ENCODE measurements at places on chromosomes 1 and 21.
A peak's percentile ranks its signal among the peaks of the same experiment; 100 is the strongest.

DNA sequence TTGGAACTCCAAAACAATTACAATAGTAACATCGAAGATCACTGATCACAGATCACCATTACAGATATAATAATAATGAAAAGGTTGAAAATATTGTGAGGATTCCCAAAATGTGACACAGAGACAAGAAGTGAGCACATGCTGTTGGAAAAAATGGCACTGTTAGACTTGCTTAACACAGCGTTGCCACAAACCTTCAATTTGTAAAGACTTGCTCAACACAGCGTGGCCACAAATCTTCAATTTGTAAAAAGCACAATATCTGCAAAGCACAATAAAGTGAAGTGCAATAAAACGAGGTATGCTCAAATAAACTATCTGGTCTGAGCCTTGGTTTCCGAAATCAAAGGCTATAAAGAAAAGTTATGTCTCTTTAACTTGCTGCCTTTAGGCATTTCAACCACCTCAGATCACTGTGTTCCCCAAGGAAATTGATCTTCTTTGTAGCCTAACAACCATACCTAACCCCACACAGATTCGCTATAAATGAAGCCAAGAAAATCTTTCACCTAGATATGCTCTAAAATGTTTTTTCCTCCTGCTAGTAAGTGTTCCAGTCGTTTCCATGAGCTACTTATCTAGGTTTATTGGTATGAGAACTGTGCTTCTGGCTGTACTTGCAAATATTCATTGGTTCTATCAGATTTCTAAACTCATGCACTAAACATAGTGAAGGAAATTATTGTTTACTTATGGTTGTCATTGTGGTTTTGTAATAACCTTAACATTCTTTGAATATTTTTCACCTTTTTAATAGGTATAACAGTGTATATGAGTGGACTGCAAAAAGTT lies 13.1 kb upstream of the LPGAT1 start:
- no peak for DNase-seq

DNA sequence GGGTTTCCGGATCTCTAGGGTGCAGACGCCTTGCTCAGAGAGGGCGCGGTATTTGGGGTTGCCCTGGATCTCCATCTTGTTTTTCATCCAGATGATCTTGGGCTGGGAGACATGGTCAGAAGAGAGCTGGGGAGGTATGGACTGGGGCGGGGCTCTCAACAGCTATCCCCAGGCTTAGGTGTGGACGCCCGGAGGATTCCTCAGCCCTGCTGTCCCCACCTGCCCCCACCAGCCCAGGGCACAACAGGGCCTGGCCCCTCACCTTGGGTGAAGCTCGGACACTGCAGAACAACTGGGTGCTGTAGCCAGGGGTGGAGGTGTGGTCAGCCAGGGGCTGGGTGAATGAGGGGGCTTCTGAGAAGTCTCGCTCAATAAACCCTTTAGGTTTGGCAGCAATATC lies 6.6 kb downstream of the MYBPH start:
- DNase-seq = no peak

DNA sequence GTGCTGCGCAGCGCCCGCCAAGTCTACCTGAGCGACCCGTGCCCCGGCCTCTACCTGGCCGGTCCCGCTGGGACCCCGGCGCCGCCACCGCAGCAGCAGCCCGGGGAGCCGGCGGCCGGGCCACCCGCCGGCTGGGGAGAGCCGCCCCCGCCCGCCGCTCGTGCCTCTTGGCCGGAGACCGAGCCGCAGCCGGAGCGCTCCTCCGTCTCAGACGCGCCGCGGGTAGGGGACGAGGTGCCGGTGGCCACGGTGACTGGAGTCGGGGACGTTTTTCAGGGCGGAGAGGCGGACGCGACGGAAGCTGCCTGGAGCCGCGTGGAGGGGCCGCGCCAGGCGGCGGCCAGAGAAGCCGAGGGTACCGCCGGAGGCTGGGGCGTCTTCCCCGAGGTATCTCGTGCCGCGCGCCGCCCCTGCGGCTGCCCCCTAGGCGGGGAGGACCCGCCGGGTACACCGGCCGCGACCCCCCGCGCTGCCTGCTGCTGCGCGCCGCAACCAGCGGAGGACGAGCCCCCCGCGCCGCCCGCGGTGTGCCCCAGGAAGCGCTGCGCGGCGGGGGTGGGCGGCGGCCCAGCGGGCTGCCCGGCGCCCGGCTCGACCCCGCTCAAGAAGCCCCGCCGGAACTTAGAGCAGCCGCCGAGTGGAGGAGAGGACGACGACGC lies 646 bp downstream of the IER5 start:
- no peak for DNase-seq

- DNase-seq = no peak
Observed at GRCh38 chr1:183370399-183371058, 47.7 kb downstream of the NMNAT2 start.

DNA sequence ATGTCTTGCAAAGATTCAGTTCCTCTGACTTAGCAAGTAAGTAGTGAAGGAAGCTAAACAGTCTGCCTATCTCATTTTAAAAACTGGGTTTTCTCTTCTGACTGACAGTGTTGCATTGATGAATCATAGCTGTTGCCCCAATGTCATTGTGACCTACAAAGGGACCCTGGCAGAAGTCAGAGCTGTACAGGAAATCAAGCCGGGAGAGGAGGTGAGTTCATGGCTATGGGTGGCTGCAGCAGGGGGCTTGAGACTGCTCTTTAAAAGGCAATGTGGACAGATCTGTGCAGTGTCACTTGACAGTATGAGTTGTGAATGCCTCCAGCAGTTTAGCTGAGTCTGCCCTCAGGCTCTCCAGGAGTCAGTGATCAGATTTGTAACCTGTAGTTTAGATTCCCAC lies 46.6 kb downstream of the SMYD2 start:
- no peak for DNase-seq

GRCh38 chr1:192123212-192123611 lies 35.0 kb upstream of the RGS18 start:
- no peak for DNase-seq

DNA sequence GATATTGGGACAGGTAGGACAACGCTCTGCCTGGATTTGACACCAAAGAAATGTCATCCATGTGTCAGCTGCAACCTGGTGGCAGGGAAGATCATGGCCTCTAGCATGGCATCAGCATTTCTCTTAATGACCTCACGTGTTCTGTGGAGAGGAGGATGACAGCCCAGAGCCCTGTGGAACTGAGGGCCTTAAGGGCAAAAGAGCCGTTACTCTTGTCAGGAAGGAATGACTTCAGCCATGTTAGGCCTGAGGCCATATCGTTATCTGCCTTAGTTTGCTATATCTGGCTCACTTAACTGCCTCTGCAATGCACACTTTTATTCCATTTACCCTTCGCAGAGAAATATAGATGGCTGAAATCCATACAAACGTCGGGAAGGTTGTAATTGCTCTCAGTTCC lies 83.2 kb upstream of the PBX1 start:
- DNase-seq = no peak

GRCh38 chr1:246157516-246157915 lies 349.6 kb downstream of the SMYD3 start:
- DNase-seq = no peak

- DNase-seq = peak; percentile 10
Observed at GRCh38 chr1:82625537-82625936, 824.8 kb downstream of the ADGRL2 start.

- no peak for DNase-seq
Observed at GRCh38 chr1:231465051-231465450, 43.0 kb upstream of the EGLN1 start.

DNA sequence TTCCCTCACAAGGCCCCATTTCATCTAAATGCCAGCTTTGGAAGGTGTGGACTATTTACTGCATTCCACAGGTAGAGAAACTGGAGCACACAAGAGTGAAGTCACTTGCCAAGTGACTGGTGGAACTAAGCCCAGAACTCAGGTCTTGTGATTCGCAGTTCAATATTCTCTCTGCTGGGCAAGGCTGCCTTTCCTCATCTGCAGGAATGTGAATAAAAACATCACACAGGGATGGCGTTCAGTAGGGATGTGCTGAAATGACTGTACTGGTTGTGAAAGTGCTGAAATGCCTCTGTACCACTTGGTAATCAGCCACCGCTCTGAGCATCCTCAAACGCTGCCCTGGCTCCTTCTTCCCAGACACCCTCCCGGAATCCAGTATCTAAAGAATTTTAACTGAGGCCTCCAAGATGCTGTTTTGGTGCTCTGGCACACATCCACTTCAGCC lies 145.6 kb downstream of the HIVEP3 start:
- DNase-seq = no peak

GRCh38 chr1:173861731-173862145 lies 6.1 kb downstream of the GAS5 start:
- no peak for DNase-seq

GRCh38 chr1:199273837-199274379 lies 635.1 kb downstream of the PTPRC start:
- DNase-seq = no peak

DNA sequence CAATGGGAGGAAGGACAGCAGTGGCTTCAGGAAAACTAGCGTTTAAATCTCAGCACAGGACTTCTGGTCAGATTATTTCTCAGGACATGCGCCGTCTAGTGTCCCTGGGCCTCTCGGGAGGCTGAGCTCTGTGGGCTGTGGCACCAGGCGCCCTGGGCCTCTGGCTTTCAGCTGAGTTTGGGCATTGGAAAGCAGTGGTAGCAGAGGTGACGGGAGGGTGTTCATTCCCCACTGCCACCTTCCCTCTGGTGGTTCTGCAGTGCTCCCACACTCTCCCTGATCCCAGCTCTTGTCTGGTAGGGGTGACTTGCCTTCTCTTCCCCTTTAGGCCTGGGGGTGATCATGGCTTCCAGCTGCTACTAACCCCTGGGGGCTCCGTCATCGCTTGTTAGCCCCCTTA lies 42.2 kb upstream of the USP1 start:
- DNase-seq = no peak

DNA sequence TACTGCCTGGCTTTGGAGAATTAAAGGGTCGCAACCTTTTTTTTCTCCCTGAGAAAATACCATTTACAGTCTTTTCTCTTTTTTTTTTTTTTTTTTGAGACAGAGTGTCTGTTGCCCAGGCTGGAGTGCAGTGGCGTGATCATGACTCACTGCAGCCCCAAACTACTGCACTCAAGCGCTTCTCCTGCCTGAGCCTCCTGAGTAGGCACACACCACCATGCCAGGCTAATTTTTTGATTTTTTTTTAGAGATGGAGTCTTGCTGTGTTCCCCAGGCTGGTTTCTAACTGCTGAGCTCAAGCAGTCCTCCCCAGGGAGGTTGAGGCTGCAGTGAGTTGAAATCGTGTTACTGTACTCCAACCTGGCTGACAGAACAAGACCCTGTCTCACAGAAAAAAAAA lies 24.6 kb downstream of the UBE4B start:
- DNase-seq = no peak

DNA sequence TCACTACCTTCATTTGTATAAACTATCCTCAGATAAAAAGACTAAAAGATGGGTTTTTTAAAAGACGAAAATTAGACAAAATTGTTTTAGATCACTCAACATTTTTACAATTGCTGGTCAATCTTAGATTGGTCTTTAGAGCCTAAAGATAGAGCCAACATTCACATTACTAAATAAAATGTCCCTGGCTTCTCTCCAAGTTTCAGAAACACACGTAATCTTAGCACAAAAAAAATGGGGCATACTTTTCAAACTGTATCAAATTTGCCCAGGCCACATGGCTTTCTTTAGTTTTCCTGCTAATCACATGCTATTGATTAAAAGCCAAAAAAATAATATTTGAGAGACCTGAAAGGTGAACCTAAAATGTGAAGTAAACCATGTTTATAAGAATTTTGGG lies 288.1 kb downstream of the DPYD start:
- DNase-seq = no peak

DNA sequence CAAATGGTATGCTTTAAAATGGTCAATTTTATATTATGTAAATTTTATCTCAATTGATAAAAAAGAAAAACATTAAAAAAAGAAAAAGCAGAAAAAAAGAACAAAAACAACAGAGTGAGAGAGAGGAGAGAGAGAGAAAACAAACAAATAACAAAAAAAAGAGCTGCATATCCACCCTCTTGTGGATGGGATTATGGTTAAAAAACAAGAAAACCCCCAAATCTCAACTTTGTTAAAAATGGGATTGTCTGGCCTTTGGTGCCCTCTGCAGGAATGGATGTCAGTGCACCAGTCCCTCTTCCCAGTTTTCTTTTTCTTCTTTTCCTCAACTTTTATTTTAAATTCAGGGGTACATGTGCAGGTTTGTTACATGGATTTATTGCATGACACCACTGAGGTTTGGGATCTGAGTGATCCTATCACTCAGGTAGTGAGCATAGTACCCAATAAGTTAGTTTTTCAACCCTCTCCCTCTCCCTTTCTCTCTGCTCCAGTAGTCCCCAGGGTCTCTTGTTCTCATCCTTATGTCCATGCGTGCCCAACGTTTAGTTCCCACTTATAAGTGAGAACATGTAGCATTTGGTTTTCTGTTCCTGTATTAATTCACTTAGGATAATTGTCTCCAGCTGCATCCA lies 28.1 kb downstream of the RNF187 start:
- peak; percentile 48 for DNase-seq

DNA sequence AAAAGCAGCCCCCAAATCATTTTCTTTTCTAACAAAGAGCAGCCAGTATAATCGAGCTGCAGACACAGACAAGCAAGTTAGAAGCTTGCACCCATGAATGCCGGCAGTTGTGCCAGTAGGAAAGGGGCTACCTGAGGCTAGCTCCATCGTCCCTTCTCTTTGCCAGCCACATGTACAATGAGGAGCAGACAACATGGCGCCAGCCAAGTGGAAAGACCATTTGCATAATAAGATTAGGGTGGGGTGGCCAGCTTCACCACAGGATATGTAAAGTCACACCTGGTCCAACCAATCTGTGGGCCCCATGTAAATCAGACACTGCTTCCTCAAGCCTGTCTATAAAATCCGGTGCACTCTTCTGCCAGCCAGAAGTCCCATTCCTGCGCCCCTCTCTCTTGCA lies 103.7 kb downstream of the CCDC185 start:
- no peak for DNase-seq

DNA sequence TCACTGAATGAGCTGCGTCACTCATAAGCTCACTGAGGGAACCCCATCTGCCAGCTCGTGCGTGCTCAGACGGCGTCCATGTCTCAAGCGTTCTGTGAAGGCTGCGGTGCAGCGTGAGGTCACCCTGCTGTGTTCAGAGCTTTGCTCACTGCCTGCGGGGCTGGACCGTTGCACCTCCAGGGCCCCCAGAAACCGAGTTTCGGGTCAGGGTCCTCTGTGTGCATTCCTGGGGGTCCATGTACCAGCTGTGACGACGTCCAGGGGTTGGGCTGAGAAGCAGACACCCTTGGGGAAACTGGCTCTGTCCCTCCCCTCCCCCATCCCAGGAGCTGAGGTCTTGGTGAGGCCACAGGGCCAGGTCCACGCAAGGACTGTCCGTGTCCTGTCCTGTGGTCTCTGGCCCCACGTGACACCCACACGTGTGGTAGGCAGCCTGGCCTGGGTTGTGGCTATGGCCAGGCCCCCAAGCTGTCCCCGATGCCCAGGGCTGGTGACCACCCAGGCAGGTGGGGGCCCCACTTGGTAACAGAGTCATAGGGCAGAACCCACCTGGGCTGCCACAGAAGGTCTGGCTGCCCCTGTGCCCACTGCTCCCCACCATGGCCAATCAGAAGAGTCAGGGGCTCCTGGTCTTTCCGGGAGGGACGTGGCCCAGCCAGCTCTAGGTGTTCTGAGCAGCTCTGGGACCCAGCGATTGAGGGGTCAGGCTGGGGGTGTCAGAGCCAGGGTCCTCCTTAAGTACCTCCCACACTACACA lies 24.4 kb downstream of the FTCD start:
- no peak for DNase-seq

All from CD4-positive, alpha-beta memory T cell (primary cell).